ENCODE measurements at places on chromosomes 16 and 17.

GRCh38 chr17:74671031-74671771 lies 41.5 kb downstream of the CD300LF start:
- DNase-seq, result no peak

GRCh38 chr17:39599004-39599664 lies 8.6 kb downstream of the NEUROD2 start:
- DNase-seq, result no peak

- DNase-seq, result no peak
These were observed 482.9 kb upstream of the C16orf82 start for GRCh38 chr16:26583803-26584202.

- no peak for DNase-seq
These were observed 10.1 kb downstream of the GAST start for GRCh38 chr17:41722231-41722630.

GRCh38 chr17:30393911-30394867 lies 15.5 kb downstream of the CPD start:
- DNase-seq, result no peak

All from H4 (cell line).